ENCODE measurements at places on chromosomes 11 and 22.
A peak's percentile ranks its signal among the peaks of the same experiment; 100 is the strongest.

- DNase-seq, result no peak
Measured at GRCh38 chr11:116990811-116991210, 107.4 kb downstream of the SIK3 start.

DNA sequence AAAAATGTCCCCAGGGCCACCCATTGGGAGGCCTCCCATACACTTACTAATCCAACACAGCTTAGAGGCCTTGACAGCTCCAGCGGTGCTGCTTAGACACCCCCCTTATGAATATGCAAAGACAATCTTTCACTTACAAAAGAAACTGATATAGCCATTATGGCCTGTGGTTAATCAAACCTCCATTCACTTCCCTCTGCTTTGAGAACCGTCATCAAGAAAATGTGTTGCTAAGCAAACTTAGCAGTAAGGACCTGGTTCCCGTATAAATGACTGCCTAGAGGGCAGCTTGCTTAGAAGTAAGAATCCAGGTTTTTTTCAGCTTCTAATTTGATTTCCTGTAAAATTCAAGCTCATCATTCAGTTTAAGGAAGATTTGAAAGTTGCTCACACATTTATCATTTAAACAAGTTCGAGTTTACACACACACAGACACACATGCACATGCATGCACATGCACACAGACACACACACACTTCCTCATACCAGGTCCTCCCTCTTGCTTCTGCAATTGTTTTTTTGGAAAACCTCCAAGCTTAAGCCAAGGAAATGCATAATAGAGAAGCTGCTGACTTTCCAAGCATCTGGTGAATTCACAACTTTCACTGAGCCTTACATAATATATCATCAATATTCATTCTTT, 137.7 kb upstream of the BLID start:
- no peak for DNase-seq

DNA sequence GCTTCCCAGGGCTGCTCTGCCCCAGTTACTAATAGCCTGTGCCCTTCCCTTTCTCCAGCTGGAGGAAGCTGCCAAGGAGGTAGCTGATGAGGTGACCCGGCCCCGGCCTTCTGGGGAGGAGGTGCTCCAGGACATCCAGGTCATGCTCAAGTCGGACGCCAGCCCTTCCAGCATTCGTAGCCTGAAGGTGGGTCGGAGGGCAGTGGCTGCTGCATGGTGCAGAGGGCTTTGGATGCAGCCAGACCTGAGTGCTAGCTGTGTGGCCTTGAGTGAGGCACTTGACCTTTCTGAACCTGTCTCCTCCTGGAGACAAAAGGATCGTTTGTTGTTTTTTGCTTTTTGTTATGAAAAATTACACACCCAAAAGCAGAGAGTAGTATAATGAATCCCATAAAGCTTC, 3.4 kb downstream of the MCM5 start:
- DNase-seq, result no peak

- DNase-seq, result peak; percentile 86
Measured at GRCh38 chr11:65013130-65013887, 651 bp upstream of the ARL2 start.

GRCh38 chr22:35567351-35568141, 26.9 kb downstream of the RASD2 start:
- no peak for DNase-seq

DNA sequence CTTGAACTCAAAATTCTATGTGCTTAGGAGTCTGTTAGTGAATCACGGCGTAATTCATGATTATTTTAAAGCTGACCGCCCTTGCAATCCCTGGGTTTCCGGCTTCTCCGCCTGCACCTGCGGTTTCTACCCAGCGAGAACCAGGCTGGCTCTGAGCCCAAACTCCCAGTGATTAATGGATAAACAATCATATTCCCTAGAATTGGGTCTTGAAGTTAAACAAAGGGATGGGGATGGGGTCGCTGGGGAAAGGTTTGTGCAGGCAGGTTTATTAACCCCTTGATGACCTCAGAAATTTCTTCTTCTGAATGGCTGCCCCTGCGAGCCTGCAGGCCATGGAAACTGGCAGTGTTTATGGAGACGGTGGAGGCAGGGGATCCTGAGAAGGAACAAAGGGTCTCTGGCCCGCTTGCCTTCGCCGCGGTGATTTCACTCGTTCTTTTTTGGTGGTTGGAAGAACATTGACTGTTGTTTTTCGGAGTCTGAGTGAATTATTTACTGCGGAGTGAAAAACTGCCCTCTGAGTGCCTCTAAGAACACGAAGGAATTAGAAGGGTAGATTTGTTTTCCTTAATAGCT, 1000.3 kb downstream of the BRD1 start:
- no peak for DNase-seq

GRCh38 chr11:61911128-61911700, 6.2 kb downstream of the RAB3IL1 start:
- no peak for DNase-seq

- no peak for DNase-seq
Measured at GRCh38 chr22:29689880-29690213, 30.0 kb upstream of the CABP7 start.

DNA sequence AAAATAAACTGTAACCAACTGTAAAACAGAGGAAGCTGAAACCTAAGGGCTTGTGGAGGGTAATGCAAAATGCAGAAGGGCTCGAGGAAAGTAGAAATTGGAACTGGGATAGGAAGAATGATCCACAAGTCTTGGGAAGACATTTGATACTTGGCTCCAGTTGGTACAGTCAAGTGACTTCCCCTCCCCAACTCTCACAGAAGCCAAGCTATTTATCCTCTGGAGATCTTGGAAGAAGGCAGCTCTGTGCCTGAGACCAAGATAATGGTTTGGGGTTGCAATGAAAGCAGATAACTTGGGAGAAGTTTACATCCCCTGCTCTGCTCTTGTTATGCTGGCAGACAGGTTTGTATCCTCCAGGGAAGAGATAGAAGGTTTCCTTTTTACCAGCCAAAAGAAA, 198.9 kb upstream of the ZC3H12C start:
- no peak for DNase-seq

- DNase-seq, result no peak
Measured at GRCh38 chr22:47289336-47289985, 527.0 kb downstream of the TBC1D22A start.

- no peak for DNase-seq
Measured at GRCh38 chr11:23948851-23949250, 548.0 kb upstream of the LUZP2 start.

- DNase-seq, result no peak
Measured at GRCh38 chr11:95483339-95483738, 252.3 kb upstream of the SESN3 start.

DNA sequence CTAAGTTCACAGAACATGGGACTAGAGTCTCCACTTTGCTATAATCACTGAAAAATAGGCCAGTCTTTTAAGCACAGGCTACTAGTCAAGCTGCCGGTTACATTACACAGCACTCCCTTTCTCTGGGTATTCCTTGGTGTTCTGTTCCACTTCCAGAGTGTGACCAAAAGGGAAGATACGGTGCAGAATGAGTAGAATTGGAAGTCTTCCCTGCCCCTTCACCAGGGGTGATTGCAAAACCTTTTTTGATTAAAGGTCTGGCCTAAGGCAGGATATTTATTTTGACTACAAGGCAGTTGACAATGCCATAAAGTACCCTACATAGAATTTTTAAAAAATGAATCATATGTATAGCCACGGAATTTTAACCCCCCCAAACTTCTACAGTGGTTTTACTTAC, 59.6 kb upstream of the ADORA2A start:
- DNase-seq, result no peak

DNA sequence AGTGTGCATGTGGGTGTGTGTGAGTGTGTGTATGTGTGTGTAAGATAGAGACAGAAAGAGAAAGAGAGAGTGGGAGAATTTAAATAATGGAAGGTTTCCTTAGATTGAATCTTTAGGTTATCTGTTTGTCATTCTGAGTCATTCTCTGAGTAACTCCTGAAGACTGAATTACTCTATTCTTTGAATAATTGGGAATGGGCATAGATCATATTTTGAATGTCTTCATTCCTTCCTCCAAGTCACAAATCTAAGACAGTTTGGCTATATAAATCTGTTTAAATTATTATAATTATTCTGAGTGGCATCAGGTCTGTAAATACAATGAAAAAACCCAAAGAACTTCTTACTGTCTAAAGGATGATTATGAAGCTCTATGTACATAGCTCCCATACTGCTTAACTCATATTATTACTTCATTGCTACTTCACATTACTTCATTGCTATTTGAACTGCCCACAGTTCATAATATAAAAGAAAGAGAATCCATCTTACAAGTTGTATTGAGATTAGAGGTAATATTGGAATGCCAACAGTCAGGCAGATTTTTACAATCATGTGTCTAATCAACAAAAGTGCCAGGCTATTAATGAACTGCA, 346.6 kb upstream of the CCDC179 start:
- no peak for DNase-seq

DNA sequence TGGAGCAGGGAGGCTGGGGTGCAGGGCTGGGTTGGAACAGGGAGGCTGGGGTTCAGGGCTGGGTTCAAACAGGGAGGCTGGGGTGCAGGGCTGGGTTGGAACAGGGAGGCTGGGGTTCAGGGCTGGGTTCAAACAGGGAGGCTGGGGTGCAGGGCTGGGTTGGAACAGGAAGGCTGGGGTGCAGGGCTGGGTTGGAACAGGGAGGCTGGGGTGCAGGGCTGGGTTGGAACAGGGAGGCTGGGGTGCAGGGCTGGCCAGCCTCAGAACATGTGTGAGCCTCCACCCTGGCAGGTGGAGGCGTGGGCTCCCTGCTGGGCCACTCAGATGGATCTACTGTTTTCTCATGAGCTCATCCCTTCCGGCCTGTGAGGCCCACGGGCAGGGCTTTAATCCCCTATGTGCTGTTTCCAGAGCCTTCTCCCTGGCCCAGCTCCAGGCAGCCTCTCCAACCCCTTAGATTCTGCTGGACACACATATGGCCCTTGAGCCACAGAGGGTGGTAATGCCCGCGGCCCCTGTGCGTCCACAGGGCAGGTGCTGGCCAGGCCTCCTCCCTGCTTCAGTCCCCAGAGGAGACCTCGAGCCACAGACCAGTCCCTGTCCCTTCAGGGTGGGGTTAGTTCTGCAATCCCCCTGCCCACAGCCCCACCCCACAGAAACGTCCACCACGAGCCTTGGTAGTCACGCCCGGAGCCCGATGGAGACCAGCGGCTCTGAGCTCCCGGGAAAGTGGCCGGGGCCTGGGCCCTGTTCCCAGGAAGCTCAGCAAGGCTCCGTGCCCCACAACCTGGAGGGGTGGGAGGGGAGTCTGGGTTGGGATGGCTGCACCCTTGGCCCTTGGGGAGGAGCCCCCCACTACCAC, 197.9 kb downstream of the BRD1 start:
- no peak for DNase-seq

GRCh38 chr11:65053827-65054508, 4.4 kb downstream of the NAALADL1 start:
- no peak for DNase-seq

- peak; percentile 10 for DNase-seq
Measured at GRCh38 chr11:3165152-3165705, at the start of gene OSBPL5. Gene OSBPL5 (minus strand): TSS chr11:3165310. CDS start chr11:3129148, 36,162 bp downstream.

DNA sequence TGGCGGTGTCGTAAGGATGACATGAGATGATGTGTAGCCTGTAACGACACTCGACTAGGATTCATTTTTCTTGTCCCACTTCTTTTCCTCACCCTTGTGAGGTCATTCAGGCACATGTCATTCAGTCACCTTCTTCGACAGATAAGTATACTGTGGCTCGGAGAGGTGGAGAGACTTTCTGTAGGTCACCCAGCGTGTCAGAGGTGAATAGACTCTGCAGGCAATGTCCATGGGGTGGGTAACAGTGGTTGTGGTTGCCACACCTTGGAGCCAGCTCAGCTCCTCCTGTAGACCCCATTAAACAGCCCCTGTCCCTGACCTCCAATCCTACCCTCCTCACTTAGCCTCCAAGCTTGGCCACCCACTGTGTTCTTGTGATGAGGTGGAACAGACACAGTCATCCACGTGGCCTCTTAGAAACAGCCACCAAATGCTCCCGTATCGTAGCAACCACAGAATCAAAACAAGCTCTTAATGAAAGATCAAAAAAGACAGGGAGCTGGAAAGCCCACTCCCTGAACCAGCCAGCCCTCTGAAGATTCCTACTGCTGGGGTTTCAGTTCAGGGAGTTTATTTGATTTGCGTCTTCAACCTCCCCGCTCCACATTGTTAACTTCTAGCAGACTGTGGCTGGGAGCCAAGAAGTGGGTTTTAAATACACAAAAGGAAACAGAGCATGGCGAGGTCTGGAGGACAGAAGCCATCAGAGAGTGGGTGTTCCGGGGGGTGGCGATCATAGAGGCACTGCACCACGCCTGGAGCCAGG, 89.0 kb upstream of the GRK3 start:
- no peak for DNase-seq

- DNase-seq, result no peak
Measured at GRCh38 chr11:70128435-70128906, 50.4 kb downstream of the ANO1 start.

DNA sequence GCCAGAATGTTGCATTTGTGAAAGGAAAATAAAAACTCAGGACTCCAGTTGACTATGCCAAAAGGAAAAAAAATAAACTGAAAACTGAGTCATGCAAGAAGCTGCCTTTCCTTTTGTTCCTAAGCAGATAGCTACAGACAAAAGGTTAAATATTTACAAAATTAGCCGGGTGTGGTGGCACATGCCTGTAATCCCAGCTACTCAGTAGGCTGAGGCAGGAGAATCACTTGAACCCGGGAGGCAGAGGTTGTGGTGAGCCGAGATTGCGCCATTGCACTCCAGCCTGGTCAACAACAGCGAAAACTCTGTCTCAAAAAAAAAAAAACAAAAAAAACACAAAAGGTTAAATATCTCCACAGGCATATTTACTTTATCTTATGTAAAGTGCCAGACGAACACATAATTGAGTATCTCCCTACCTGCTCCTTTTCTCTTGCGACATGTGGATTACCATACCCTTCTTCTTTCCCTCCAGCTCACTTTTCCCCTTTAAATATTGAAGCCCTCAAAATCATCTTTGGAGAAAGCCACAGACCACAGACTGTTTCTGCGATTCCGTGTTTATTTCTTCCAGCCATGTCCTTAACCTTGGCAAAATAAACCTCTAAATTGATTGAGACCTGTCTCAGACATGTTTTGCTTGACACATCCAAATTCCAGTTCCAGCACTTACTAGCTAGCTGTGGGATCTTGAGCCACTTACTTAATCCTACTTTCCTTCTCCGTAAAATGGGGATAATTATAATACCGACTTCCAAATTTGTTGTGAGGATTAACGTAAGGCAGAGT, 2.3 kb upstream of the SMPD1 start:
- no peak for DNase-seq

GRCh38 chr11:127247261-127247851, 246.8 kb upstream of the KIRREL3 start:
- no peak for DNase-seq

- no peak for DNase-seq
Measured at GRCh38 chr11:86120807-86121206, 51.9 kb upstream of the PICALM start.

DNA sequence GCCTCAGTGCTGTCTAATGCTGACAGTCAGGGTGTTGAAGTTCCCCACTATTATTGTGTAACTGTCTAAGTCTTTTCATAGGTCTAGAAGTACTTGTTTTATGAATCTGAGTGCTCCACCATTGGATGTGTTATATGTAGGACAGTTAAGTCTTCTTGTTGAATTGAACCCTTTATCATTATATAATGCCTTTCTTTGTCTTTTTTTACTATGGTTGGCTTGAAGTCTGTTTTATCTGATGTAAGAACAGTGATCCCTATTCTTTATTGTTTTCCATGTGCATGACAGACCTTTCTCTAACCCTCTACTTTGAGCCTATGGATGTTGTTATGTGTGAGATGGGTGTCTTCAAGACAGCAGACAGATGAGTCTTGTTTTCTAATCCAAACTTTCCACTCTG, 107.8 kb upstream of the C11orf58 start:
- DNase-seq, result no peak

All from activated T-helper 9 cell treated with anti-CD3 and anti-CD28 coated beads, Interleukin-2, amount 50 U/mL, for 16 hours (primary cell).